CD8-positive, alpha-beta memory T cell (primary cell): ENCODE measurements at places on chromosomes 7 and 10. TPM values are rescaled to one million over a fixed set of nuclear protein-coding genes. Genes with fewer than 3 reads are reported as not detected.

Gene BMPER
- total RNA-seq, result not detected

Gene SP4
- total RNA-seq, result 22.2 TPM

Gene GALNT17
- total RNA-seq, result not detected

Gene CCDC146
- total RNA-seq, result 1.2 TPM

Gene SYCE1
- total RNA-seq, result 1.5 TPM

Gene FAM237B
- total RNA-seq, result not detected

Gene TRPV5
- total RNA-seq, result not detected

Gene SPRN
- not detected for total RNA-seq

Gene GPR15LG
- not detected for total RNA-seq

Gene COMTD1
- 47.9 TPM for total RNA-seq

Gene PGAM2
- 0.44 TPM for total RNA-seq

Gene IGFBP3
- total RNA-seq, result 3.5 TPM

Gene TMEM225B
- 0.55 TPM for total RNA-seq
